ENCODE measurements at places on chromosomes 11 and 22. TPM values are rescaled to one million over a fixed set of nuclear protein-coding genes. Genes with fewer than 3 reads are reported as not detected.

DNA sequence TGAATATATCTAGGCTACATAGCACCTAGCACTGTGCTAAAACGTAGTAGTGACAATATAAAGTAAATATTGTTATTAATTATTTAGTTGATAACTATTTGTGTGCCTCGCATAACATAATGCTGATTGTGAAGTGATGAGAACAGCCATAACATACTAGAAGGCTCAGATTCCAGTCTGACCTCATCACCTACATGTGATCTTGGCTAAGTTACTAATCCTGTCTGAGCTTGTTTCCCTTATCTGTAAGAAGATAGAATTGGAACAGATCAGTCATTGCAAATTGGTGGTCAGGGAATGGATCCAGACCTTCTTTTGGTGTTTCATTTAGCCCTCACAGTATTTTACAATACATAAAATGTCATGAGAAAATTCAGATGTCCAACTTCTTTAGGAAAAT, 103.4 kb upstream of the SEZ6L start:
- no peak for DNase-seq
- H3K4me3 ChIP-seq, result no peak overlapping the region
- H3K36me3 ChIP-seq, result no peaks in the 10 kb centered on the region
- no peaks in the 10 kb centered on the region for H3K4me1 ChIP-seq
- no peaks in the 10 kb centered on the region for H3K27me3 ChIP-seq

The GAL3ST3 gene
- total RNA-seq, result not detected

- H3K27me3 ChIP-seq, result no peaks in the 10 kb centered on the region
- H3K27ac ChIP-seq, result no peak overlapping the region
- DNase-seq, result no peak
These were observed 10.3 kb upstream of the BDNF start for GRCh38 chr11:27710536-27710935.

GRCh38 chr11:36702330-36703054, 104.5 kb upstream of the RAG2 start:
- H3K27ac ChIP-seq, result no peak overlapping the region
- H3K36me3 ChIP-seq, result no peaks in the 10 kb centered on the region
- DNase-seq, result no peak

The TMEM191B gene
- total RNA-seq, result not detected

DNA sequence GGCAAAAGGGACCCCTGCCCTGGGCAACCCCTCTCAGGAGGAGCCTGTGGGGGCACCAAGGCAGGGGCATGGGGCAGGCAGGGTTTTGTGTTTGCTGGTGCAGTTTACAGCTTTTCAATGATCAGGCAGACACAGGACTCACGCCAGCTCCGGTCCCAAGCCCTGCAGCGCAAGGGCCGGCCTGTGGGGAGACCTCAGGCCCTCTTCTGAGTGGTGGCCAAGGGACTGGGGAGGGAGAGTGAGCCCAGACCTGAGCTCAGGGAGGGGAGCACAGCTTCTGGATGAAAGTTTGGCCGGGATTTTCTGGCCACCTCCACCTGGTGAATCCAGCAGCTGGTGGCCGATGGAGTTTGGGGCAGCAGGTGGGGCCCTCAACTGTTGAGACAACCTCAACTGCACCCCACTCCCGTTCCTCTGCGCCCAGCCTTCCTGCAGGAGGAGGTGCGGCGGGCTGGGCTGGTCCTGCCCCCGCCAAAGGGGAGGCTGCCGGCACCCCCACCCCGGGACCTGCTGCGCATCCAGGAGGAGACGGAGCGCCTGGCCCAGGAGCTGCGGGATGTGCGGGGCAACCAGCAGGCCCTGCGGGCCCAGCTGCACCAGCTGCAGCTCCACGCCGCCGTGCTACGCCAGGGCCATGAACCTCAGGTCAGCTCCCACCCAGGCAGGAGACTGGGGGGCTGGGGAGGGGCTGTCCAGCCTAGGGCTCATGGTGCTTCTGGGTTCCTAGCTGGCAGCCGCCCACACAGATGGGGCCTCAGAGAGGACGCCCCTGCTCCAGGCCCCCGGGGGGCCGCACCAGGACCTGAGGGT, 3.6 kb downstream of the TCIRG1 start:
- no peak overlapping the region for H3K27ac ChIP-seq
- H3K4me1 ChIP-seq, result no peaks in the 10 kb centered on the region
- no peak for DNase-seq
- H3K36me3 ChIP-seq, result peaks cover 2% of the 10 kb centered on the region
- H3K27me3 ChIP-seq, result no peaks in the 10 kb centered on the region
- H3K4me3 ChIP-seq, result no peak overlapping the region

DNA sequence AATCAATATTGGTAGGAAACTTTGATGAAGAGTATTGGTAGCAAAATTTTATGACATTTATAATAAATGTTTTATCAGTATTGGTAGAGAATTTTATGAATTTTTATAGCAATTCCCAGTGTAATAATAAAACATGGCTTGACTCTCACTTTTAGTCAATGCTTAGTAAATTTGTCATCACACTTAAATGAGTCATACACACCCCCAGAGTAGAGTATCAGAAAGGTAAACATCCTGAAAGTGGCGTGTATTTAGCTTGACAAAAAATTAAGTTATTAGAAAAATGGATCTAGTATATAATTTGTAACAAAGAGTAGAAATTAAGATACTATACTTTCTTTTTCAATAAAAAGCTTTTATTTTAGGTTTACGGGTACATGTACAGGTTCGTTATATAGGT, 2.6 kb downstream of the MS4A3 start:
- no peaks in the 10 kb centered on the region for H3K4me1 ChIP-seq
- no peaks in the 10 kb centered on the region for H3K27me3 ChIP-seq
- H3K36me3 ChIP-seq, result no peaks in the 10 kb centered on the region
- no peak overlapping the region for H3K4me3 ChIP-seq

DNA sequence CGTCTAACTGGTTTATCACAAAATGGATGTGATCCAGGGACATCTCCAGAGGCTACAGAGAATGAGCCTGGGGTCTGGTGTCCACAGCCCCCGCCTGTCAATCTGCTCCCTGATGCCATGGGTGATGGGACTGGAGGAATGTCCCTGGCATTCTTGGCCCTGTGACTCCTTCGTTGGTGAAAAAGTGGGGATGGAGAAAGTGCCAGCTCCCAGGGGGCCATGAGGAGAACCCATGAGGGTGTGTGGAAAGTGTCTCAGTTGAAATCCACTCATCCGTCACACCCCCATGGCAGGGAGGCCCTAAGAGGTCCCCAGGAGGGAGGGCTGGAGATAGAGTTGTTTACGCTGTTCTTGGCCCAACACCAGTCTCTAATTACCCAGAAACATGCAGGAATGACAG, 322.0 kb downstream of the CTTN start:
- H3K27me3 ChIP-seq, result no peaks in the 10 kb centered on the region
- DNase-seq, result no peak
- no peak overlapping the region for H3K4me3 ChIP-seq
- no peaks in the 10 kb centered on the region for H3K4me1 ChIP-seq
- H3K27ac ChIP-seq, result no peak overlapping the region
- no peaks in the 10 kb centered on the region for H3K36me3 ChIP-seq

The TIMP3 gene
- total RNA-seq, result 410 TPM

- no peak for DNase-seq
- H3K27me3 ChIP-seq, result no peaks in the 10 kb centered on the region
- H3K4me1 ChIP-seq, result no peaks in the 10 kb centered on the region
- H3K36me3 ChIP-seq, result no peaks in the 10 kb centered on the region
These were observed 13.1 kb upstream of the MMP1 start for GRCh38 chr11:102810950-102811660.

- H3K36me3 ChIP-seq, result no peaks in the 10 kb centered on the region
- no peak overlapping the region for H3K4me3 ChIP-seq
- no peak for DNase-seq
- no peak overlapping the region for H3K27ac ChIP-seq
These were observed 54.1 kb downstream of the MCAM start for GRCh38 chr11:119262668-119263351.

DNA sequence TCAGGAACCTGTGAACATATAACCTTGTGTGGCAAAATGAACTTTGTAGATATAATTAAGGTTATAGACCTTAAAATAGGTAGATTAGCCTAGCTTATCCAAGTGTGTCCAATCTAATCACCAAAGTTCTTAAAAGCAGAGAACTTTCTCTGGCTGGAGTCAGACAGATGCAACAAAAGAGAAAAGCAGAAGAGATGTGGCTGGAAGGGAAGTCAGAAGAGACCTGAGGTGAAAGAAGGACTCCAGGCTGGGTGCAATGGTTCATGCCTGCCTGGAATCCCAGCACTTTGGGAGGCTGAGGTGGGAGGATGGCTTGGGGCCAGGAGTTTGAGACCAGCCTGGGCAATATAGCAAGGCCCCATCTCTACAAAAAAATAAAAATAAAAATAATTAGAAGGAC, 39.4 kb upstream of the SWAP70 start:
- no peak overlapping the region for H3K27ac ChIP-seq
- H3K4me3 ChIP-seq, result no peak overlapping the region
- H3K36me3 ChIP-seq, result no peaks in the 10 kb centered on the region
- no peaks in the 10 kb centered on the region for H3K27me3 ChIP-seq

GRCh38 chr22:22666307-22667091, 22.1 kb downstream of the GGTLC2 start:
- no peaks in the 10 kb centered on the region for H3K4me1 ChIP-seq
- no peaks in the 10 kb centered on the region for H3K27me3 ChIP-seq
- H3K4me3 ChIP-seq, result no peak overlapping the region
- no peak overlapping the region for H3K27ac ChIP-seq
- no peak for DNase-seq

GRCh38 chr11:127639916-127640315, 639.3 kb upstream of the KIRREL3 start:
- no peaks in the 10 kb centered on the region for H3K36me3 ChIP-seq
- DNase-seq, result no peak
- H3K27me3 ChIP-seq, result no peaks in the 10 kb centered on the region

All from aorta (tissue), 5 donors.